ENCODE measurements at places on chromosomes 7 and 10.
A peak's percentile ranks its signal among the peaks of the same experiment; 100 is the strongest.

DNA sequence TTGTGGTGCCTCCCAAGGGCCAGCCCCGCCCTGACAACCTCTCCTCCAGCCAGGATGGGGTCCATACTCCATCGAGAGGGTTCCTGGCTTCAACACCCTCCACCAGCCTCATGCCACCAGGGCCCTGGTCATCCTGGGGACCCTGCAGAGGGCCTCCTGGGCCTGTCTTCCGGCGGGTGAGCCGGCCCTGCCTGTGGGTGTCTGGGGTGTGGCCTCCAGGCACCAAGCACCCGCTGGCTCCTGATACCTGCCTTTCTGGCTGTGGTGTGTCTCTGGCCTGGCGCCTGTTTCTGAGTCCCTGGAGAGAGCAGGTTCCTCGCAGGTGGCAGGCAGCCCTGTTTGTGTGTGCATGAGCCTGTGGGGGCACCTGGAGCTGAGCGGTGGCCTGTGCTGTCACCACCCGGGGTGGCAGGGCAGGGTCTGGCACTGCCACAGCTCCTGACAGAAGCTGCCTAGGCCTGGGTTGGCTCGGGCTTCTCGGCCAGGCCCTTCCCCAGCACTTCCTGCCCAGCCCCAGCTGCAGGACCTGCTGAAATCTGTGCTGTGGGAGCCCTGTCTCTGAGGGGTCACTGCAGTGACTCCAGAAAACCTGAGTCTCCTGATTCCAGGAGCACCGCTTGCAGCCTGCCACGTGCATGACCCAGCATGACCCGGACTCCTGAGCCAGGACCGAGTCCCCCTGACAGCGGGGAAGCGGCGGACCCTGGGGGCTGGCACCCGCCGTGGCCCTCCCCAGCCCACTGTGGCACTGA is 18.4 kb downstream of the ADAM8 start:
- peak; percentile 38 for DNase-seq

DNA sequence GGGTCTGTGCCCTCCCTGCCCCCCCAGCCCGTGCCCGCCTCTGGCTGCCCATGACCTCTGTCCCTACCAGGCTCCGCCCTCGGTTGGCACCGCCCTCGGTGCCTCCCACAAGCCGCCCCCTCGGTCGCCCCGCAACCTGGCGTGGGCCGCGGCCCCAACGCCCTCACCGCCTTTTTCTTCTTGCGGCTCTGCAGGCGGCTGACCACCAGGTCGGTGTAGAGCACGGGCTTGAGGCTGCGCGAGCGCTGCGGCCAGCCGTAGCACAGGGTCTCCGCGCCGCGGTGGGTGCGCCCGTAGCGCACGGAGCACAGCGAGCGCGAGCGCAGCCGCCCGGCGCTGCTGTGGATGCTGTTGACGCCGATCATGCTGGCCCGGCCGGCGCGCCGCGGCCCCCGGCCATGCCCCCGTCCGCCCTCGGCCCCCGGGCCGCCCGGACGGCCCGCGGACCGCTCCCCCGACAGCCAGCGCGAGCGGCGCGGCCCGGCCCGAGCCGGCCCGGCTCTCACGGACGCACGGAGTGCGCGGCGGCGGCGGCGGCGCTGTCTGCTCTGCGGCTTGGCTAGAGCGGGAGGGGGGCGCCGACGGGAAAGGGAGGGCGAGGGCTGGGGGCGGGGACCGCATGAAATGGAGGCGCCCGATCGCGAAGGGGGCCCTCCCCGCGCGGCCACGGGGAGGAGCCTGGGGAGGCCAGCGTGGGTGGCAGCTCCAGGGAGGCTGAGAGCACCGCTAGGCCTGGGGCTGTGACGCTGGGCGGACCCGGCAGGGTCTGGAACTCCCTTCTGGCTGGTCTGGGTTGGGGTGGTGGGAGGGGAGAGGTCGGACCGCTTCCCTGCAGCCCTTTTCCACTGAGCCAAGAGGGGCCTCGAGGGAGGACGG is 9.6 kb downstream of the PSD start:
- DNase-seq, result peak; percentile 54

GRCh38 chr7:112296432-112296831 is 89.9 kb downstream of the ZNF277 start:
- no peak for DNase-seq

DNA sequence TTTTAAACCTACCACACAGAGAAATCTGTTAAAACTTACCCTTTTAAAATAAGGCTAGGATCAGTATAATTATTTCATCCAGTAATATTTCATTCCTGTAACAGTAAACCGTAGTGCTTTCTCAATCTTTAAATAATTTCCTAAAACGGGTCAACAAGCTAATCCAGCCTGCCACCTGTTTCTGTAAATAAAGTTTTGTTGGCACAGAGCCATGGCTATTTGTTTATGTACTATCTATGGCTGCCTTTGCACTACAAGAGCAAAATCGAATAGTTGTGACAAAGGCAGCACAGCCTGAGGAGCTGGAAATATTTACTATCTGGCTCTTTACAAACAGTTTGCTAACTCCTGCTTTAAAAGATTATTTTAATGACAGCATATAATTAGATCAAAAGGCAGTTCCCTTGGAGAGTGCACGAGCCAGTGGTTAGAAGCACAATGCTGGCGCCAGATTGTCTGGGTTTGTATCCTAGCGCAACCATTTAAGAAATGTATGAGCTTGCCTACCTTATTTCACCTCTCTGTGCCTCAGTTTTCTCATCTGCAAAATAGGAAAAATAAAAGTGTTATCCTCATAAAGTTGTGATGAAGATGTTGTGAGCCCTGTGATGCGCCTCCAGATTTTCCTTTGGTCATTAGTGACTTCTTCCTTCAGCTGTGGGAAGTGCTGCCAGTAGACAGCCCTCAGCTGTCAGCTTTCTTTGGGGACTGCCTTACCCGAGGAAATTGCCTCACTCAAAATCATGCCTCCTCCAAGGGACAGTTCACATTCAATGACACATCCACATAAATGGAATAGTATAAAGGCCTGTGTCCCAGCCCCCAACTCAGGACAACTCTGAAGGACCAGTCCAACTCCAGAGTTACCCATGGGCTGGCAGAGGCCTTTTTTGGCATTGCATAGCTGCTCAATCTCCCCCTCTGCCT is 11.8 kb upstream of the MIOS start:
- DNase-seq, result no peak

- DNase-seq, result no peak
These were observed 12.7 kb upstream of the PDLIM1 start for GRCh38 chr10:95303535-95303934.

DNA sequence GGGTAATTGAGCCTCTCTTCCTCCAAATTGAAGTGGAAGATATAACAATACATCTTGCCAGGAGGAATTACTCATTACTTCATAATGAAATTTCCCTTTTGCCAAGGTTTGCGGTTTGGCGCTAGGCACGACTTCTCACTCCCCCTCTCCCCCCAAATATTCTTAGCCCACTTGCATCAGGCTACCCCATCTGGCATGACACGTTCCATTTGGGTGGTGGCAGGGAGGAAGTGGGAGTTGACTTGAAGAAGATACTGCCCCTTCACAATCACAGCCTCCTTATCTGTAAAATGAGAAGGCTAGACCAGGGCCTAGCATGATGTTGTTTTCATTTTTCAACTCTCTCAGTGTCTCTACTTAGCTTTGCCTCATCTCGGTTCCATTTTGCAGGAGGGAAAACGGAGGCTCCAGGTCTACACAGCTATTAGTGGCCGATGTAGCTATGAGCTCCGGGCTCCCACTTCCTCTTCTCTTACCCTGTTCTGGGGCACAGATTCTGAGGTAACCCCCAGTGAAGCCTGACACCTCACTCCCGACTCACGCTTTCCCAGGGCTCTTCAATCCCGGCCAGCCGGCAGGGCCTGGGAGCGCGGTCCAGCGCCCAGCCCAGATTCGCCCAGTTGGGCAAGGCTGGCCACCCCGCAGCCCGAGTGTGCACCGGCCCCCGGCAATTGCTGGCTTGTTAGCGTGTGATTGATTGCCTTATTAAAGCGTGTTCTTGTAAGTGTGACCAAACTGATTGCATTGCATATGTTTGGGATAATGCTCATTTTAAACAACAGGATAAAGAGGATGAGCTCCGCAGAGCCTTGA is 6.5 kb downstream of the EVX1 start:
- no peak for DNase-seq

DNA sequence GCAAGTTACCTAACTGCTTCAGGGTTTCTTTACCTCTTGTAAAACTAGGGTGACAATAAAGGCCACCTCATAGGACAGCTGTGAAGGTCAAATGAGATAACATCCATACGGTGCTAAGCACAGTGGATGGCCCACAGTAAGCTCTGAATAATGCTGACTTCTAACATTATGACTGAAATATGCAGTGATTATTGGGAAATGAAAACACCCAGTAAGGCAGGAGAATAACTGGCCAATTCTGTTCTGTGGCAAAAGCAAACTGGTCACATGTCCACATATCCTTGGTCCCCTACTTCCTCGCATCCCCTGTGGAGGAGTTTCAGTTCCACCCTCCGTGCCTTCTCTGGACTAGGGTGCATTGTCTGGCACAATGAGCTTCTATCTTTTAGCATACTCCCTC is 1.4 kb downstream of the CUBN start:
- DNase-seq, result no peak

DNA sequence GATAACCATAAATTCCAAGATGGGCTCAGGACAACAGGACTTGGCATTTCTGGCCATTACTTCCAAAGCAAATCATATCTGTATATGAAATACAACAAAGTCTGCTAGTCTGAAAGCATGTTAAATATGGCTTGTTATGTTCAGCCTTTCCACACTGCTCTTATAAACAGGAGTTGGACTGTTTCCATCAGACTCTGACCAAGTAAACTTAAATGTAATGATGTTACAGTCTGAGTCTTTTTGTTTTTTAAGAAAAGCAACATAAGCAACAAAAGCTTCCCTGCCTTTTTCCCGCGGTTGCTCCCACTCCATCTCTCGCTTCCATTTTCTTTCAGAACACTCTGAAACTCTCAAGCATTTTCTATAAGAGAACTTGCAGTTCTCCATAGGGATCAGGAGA is 8.1 kb upstream of the CDCA7L start:
- DNase-seq, result no peak
